ENCODE measurements at places on chromosomes 1 and 21.
A peak's percentile ranks its signal among the peaks of the same experiment; 100 is the strongest.

DNA sequence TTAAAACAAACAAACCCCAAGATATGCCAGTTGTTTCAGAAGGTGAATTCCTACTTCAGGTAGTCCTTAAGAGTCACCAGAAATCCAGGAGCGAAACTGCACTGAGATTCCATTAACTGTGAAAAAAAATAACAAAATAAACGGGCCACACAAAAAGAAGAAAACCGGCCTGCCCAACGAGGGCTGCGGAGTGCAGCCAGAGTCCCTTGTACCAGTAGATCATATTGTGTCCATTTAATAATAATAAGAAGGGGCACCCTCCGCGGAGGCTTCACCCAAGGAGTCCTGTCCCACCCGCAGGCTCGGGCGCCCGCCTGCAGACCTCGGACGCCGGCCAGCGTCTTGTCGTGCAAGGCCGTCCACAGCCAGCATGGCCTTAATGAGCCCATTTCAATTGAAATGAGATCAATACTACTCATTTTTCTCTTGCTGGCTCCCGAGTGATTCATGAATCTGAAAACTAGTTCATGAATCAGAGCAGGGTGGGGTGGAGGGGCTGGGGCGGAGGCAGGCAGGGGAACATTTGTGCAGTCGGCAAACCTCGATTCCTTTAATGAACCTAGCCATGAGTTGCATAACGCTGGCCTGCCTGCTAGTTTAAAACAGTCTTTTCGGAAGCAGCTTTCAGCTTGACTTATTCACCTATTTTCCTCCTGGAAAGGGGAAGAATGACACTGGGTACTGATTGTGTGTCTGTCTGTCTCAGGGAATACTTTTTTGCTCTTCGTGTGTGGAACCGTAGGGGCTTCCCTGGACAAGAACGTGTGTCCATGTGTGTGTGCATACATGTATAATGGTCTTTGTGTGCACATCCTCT, 113.1 kb upstream of the IRF2BP2 start:
- DNase-seq = no peak

DNA sequence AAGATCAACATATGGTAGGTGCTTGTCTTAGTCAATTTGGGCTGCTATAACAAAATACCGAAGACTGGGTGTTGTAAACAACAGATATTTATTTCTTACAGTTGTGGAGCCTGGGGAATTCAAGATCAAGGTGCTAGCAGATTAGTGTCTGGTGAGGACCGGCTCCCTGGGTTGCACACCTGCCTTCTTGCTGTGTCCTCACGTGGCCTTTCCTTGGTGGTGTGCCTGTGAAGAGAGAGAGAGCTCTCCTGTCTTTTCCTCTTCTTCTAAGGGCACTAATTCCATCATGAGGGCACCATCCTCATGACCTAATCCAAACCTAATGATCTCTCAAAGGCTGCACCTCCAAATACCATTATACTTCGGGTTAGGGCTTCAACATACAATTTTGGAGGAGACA, 45.8 kb upstream of the ATF3 start:
- no peak for DNase-seq

- DNase-seq = no peak
These were observed 29.1 kb downstream of the PLPP3 start for GRCh38 chr1:56550138-56550858.

GRCh38 chr1:45299981-45300668, 26.6 kb upstream of the HPDL start:
- no peak for DNase-seq

- no peak for DNase-seq
These were observed 220.0 kb downstream of the SETD4 start for GRCh38 chr21:35840197-35840799.

DNA sequence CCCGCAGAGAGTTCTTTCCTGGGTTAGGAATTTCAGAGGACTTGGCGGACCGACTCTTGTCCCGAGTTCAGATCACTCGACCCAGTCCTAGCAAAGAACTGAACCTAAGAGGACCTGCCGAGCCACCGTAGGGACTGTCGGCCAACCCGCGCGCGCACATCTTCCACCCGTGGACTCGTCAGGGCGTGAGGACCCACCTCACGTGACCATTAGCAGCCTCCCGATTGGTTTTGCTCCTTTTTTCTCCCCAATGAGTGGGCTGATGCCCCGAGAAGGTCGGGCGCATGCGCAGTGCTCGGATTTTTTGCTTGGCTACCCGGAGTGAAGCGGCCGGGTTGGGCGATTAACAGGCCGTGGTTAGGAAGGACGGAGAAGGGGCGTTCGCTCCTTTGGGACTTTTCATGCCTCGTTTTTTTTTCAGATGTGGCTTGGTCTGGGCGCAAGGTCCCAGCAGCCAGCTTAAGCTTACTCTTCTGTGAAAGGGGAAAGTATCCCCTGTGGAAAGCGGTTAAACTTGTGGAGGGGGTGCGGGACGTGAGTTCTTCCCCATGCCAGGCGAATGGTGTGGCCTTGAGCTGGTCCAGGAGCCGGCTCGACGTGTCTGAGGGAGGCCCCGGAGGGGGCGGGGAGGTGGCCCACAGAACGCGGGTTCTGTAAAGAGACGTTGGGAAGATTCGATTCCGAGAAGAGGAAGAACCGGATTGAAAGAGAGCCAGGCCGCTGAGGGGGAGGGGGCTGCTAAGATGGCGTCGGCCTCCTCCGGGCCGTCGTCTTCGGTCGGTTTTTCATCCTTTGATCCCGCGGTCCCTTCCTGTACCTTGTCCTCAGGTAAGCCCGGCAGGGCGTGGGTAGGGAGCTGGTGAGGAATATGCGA, at the start of gene PIP5K1A:
PIP5K1A (plus strand) TSS at position 299 of the 874 bp plus-strand sequence; CDS start at position 744, 445 bp downstream.
- peak; percentile 99 for DNase-seq

DNA sequence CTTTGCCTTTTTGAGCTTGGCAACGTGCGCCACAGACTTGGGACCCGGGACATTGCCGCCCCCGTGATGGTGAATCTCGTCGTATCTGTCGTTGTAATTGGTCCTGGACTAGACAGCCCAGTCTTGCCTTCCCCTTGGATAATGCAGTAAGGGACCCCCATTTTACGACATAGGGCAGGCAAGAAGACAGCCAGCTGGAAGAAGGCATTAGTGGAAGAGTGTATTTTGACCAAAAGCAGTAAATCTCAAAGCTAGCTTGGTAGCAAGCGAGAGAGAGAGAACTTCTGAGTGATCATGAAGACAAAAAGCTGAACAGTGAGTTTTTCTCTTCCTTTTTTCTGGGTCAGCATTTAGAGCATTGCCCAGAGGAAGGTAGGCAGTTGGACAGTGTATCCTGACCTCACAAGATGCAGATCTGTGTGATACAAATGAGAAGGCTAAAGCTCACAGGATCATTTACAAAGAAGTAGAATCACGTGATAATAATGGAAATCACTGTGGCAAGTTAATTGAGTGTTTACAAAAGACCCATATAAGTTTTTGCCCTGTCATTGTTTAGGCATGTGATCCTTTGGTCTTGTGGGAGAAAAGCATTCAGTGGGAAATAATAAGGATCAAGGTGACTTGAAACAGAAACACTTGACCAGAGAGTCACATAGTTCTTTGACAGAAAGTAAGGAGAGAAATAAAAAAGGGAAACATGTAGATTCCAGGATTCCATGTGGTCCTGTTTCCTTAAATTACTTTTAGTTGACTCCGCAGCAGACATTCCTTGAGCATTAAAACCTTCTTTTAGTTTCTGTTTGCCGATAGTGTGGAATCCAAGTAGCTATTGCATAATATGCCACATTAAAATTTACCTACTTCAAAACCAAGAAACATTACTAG, 66.3 kb downstream of the CNST start:
- no peak for DNase-seq

- DNase-seq = no peak
These were observed 4.2 kb downstream of the RD3 start for GRCh38 chr1:211487672-211488208.

DNA sequence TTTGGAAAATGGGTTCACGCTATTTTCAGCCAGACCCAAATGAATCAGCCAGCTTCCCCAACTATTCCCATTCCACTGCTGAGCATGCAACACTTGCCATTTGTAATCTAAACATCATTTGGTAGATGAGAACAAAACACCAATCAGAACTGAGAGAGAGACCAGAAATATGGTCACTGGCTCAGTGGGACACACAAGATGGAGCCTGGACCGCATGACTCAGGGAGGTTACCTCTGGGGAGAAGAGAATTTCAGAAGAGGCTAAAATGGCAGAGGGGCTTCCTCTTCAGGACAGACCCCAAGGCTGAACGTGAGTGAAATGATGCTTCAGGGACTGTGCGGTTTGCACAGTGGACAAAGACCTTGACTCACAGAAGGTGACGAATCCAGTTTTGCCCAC, 126.6 kb downstream of the URB2 start:
- DNase-seq = no peak

DNA sequence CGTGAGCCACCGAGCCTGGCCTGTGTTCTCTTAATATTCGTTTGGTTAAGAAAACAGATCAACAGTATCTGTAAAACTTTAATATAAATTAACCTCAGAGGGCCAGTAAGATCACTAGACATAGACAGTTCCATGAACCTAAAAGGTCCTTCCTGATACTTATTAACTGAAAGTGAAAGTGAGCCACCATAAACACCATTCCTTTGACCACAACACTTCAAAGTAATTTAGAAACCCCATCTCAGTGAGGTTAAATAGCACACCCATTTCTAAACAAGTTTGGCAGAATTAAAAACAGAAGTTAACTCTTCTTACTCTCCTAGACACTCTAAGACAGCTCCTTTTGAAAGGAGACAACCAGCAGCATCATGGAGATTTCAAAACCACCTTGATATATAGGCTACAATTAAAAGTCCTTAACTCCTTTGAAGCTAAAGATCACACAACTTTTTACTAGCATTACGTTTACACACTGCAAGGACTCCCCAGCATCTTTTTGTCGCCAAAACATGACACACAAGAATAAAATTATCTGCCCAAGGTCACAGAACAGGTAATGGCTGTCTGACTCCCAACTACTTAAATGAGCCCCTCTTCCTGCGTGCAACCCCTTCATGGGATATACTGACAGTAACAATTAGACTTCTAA, 2.2 kb downstream of the RNF19B start:
- DNase-seq = no peak

- no peak for DNase-seq
These were observed 640 bp downstream of the JTB start for GRCh38 chr1:153976819-153977249.

DNA sequence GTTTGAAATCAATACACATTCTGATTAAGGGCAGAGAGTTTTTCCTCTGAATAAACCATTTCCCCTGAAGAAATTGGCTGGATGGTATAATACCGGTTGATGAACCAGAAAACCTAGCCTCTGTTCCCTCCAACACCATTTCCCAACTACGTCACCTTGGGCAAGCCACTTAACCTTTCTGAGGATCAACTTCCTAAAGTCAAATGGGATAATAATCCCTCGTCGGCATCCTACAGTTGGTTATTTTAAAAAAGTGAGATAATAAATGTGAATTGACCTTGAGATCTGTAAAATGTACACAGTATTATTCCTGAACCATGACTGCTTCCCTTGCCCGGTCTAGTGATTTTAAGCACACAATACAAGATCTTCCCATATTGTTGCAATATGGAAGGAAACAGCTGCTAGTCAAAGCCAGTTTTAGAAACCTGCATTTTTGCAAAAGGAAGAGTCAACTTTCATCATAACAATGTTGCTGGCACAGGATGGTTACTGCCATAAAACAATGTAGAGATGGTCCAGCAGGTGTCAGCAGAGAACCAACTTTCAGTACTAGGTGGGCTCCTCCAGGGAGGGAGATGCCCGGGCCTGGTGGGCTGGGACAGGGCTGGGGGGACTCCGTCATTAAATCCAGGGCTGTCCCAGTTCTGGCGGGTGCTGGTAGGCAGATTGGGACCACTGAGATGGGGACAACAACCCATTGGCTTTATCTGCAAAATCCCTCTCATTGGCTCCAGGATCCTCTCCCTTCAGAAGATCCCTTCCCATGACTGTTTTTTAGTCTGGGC, 5.2 kb upstream of the HLX start:
- no peak for DNase-seq

- DNase-seq = no peak
These were observed 7.4 kb downstream of the AZIN2 start for GRCh38 chr1:33088119-33088906.

DNA sequence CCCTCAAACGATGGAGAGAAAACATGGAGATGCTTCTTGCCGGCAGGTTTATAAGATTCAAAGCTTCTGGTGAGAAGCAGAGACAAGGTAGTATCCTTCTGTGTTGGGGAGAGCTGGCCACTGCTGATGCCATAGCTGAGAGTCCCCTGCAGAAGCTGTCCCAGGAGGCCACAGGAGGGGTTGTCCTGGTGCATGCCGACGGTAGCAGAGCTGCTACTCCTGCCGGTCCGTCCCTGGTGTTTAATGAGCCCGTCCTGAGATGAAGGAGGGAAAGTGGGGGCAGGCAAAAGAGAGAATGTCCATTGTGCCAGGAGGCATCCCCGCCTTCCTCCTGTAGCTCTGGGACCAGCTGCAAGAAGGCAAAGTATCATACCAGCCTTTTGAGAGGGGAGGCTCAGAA, 10.4 kb upstream of the C2CD2 start:
- no peak for DNase-seq

GRCh38 chr1:245571815-245572294, 417.1 kb downstream of the KIF26B start:
- no peak for DNase-seq

- no peak for DNase-seq
These were observed 118.8 kb downstream of the SIPA1L2 start for GRCh38 chr1:232511172-232511571.

GRCh38 chr21:16315223-16315622, 585.4 kb downstream of the USP25 start:
- DNase-seq = no peak

DNA sequence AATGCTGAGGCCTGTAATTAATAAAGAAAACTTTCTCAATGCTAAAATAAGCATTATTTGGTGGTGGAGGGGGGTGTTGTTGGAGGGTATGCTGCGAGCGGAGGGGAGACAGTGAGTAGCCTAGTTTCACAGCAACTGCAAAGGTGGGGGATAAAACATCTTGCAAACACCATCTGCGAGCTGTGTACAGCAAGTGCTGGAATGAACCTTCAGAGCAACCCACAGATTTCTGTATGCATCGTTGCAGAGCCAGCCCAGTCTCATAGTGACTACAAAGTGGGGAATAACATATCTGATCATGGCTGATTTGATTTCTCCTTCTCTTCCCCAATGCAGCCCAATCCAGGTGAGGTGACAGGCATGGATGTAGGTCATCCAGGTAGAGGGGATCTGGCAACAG, 80.7 kb upstream of the COG2 start:
- no peak for DNase-seq

DNA sequence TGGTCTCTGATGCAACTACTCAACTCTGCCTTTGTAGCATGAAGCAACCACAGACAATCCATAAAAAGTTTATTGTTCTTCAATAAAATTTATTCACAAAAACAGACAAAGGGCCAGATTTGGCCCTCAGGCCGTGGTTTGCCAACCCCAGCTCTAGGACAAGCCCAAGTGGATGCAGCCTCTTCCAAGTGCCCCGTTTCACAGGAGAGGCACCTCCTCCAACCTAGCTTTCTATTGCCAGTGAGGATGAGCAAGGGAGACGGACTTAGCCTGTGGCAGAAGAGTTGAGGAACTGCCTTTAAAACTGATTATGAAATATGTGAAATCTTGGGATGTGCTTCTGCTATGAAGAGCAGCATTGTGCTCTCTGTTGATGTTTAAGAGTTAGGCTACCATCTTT, 105.4 kb downstream of the PSMG1 start:
- no peak for DNase-seq

GRCh38 chr1:84361796-84362195, 36.5 kb upstream of the DNASE2B start:
- DNase-seq = no peak
